ENCODE measurements at places on chromosomes 12 and 14.

DNA sequence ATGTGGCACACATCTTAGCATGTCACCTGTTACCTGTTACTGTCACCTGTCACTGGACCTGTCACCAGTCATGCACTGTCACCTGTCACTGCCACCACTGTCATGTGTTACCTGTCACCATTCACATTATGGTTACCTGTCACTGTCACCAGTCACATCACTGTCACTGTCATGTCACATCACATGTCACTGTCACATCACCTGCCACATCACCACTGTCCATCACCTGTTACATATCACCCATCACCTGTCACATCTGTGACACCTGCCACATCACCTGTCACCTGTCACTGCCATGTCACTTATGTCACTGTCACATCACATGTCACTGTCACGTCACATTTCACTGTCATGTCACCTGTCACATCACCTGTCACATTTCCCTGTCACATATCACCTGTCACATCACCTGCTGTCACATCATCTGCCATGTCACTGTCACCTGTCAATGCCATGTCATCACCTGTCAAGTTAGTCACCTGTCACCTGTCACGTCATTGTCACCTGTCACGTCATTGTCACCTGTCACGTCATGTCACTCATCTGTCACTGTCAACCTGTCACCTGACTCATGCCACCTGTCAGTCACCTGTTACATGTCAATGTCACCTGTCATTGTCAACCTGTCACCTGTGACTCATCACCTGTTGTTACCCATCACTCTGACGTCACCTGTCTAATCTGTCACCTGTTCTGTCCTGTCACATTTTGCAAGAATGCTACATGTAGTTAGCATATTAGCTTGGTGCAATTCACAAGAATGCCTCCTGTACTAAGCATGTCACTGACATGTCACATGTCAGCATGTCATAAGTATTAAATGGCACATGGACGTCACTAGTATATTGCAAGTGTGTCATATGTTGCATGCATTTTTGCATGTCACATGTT lies 29.0 kb upstream of the TESC start:
- DNase-seq, result no peak

- DNase-seq, result no peak
Measured at GRCh38 chr12:20438299-20438779, 70.0 kb downstream of the PDE3A start.

- no peak for DNase-seq
Measured at GRCh38 chr12:57276935-57277563, 26.1 kb upstream of the STAC3 start.

- no peak for DNase-seq
Measured at GRCh38 chr14:97061198-97061597, 264.0 kb downstream of the VRK1 start.

DNA sequence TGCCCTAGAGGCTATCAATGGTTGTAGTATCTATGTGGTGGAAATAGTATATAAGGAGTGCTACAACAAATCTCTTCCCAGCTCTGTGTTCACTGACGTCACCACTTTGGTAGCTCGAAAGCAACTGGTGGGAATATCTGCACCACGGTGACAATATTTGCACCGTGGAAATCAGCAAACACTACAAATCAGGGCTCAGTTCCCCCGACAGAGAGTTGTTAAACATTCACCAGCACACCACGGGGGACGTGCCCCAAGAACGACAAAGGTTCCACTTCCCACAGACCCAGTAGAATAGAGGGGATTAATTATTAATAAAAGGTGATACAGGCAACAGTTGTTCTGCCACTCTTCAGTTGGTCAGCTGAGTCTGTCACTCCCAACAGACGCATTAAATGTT lies 98.4 kb downstream of the CCDC60 start:
- DNase-seq, result no peak

DNA sequence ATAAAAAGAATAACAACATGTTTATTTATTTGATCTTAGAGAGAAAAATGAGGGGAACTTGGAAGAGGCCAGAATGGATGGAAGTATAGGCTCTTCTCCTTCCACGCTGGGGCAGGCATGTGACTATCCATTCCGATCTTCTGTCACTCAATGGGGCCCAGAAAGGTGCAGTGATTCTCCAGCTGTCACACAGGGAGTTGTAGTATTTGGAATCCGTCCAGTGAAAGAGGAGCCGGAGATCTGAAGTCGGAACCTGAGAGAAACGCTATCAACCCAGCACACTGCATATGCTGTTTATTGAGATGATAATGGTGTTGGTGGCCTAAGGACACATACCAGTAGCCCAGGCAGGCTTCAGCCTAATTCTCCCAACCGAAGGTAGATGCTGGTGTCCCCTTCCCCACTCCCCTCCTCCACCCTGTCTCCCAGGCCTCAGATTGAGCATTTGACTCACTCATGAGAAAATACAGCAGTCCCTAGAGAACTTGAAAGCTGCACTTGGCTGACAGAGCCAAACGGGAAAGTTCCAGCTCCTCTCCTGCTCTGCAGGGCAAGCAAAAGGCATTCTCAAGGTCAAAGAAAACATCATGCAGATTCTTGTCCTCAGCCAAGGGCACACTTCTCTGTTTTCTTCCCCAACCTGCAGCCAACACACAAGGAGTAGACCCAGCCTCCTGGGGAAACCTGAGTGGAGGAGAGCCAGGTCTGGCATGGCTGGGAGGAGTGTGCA lies 100.4 kb downstream of the IRF2BPL start:
- no peak for DNase-seq

- DNase-seq, result peak; percentile 98
Measured at GRCh38 chr14:103121846-103122584, 1.2 kb upstream of the TNFAIP2 start.

- DNase-seq, result no peak
Measured at GRCh38 chr12:79227091-79227490, 362.5 kb downstream of the SYT1 start.

DNA sequence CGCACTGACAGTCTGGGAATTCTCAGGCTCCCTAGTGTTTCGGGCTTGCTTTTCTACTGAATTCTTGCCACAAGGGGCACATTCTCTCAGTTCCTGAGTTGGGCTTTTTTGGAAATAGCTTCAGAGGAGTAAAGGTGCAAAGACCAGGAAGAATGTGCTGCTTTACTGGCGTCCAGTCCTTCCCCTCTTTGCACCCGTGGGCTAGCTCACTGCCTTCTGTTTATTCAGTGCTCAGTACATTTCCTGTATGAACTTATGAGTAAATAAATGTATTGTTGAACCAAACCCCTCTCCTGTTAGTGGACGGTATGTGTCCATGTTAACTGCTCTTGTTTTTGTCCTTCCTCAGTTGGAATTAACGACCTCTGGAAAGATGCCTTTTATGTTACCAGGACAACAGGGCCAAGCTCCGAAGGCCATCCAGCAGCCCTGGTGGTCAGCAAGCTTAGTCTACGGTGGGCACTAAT lies 24.0 kb downstream of the GSG1 start:
- DNase-seq, result no peak

GRCh38 chr12:51937926-51938325 lies 13.6 kb upstream of the ACVR1B start:
- no peak for DNase-seq

GRCh38 chr12:19457561-19457960 lies 18.3 kb downstream of the AEBP2 start:
- no peak for DNase-seq

- peak; percentile 45 for DNase-seq
Measured at GRCh38 chr12:62123721-62124203, 136.4 kb upstream of the USP15 start.

DNA sequence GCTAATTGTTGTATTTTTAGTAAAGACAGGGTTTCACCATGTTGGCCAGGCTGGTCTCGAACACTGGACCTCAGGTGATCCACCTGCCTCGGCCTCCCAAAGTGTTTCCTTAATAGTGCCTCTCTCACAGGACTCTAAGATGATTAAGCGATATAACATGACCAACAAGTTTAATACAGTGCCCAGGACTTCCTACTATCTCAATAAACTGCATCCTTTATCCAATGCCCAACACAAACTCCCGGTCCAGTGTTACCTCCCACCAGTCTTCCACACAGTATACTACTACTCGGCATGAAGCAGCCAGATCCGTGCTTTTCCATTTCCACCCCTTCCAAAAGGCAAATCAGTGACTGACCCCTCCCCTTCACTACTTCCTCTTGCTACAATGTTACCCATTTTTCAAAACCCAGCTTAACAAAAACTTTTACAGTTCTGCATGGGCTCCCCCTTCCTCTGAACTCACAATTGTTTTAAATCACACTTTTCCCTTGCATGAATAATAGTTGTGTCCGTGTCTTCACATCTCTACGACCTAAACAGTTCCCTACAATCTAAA lies 900 bp downstream of the NOP2 start:
- no peak for DNase-seq

DNA sequence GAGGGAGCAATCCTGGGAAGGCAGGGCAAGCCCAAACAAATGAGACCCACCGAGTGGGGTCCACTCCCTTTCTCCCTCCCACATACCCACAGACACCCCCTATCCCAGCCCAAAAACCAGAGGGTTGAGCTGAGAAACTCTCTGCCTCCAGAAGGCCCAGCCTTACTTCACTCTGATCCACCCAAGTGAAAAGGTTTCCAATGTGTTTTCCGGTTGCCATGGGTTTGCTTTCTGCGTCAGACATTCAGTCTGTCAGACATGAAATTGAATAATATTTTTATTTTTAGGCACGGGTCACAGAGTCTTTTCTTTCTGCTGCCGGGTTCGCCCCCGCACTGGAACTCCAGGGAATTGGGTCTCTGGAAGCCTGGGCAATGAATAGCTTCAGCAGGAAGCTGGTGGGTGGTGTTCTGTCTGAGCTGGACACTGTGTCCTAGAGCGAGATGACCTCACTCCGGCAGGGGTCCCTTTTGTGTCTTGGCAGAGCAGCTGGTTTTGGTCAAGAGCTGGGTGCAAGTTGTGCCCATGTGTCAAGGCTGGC lies 69.8 kb upstream of the CLMN start:
- no peak for DNase-seq

DNA sequence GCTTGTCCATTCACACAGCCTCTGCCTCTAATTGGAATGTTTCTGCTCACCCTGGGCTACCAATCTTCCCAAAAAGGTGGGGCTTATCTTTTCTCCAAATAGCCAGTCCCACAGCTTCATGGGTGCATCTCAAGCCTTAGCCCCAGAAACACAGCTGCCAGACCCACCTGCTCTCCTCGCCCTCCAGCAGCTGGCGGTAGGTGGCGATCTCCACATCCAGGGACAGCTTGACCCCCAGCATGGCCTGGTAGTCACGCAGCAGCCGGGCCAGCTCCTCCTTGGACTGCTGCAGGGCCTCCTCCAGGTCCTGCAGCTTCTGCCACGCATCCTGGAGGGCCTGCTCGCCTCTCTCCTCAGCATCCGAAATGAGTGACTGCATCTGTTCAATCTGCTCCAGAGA lies 11.1 kb downstream of the KRT77 start:
- no peak for DNase-seq

DNA sequence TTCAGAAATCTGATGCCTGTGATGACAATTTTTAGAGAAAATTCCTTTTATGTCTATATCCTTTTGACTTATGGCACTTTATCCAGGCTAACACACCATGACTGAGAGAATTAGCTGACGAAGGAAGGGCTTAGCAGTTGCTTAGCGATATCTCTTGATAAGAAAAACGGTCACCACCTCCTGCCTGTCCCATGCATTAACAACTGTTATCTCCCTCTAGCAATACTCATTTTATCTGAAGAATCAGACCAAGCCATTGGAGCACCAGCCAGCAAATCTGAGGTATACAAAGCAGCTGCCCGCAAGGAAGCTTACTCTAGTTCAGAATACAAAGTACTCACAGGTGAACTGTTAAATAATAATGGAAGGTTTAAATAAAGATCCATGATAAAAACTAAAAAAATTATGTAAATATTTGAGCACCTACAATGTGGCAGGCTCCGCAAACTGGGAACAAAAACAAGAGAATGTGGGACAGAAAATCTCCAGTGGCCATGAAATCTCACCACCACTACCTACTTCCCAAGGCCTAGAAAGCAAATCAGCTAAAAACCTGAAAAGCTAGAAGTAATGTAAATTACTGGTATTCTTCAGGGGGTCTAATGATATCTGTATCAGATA lies 24.3 kb downstream of the PPM1H start:
- DNase-seq, result no peak

DNA sequence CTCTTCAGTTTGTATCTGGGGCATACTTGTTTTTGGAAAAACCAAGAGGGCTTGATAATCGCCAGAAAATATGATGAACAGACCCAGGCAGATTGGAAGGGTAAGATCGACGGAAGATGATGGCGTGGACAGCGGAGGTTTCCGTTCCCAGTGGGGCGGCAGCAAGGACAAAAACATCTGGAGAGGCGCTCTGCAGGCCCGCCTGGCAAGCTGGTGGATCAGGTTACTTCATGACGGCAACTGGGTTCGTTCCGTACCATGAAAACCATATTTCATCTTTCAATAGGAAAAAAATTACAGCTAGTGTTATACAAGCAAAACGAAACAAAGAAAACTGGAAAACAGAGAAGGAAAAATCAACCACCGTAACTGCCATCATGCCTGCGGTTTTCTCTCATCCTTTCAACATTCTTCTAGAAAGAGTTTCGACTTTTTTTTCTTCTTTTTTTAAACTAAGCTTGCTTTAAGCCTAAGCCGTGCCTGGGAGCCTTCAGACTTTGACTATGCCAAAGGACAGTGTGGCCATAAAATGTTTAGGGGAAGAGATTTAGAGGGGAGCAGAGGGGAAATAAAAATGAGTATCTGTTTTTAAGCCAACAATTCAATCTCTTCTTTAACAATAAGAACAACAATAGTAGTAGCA lies 210.5 kb downstream of the FOXN3 start:
- no peak for DNase-seq

GRCh38 chr12:78530100-78530765 lies 334.3 kb upstream of the SYT1 start:
- no peak for DNase-seq

- DNase-seq, result no peak
Measured at GRCh38 chr12:43288671-43289425, 263.2 kb downstream of the ADAMTS20 start.
